Astrocyte of the hippocampus (primary cell): ENCODE measurements at places on chromosomes 1 and 21.

- no peak for DNase-seq
These were observed 20.5 kb upstream of the CAPZB start for GRCh38 chr1:19505693-19506457.

DNA sequence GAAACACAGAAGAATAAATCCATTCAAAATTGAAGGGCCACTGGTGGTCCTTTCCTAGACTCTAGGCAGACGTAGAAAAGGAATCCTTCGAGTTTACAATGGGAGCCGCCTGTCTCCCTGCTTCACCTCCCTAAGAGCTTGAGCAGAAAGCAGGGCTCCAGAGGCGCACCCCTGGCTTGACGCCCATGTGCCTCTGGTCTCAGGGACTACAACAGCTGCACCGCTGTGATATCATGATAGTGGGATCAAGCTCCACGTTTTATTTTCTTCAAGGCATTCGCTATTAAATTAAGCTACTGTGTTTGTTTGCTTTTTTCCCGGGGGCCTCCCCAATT, 403 bp upstream of the C1orf122 start:
- DNase-seq: no peak

DNA sequence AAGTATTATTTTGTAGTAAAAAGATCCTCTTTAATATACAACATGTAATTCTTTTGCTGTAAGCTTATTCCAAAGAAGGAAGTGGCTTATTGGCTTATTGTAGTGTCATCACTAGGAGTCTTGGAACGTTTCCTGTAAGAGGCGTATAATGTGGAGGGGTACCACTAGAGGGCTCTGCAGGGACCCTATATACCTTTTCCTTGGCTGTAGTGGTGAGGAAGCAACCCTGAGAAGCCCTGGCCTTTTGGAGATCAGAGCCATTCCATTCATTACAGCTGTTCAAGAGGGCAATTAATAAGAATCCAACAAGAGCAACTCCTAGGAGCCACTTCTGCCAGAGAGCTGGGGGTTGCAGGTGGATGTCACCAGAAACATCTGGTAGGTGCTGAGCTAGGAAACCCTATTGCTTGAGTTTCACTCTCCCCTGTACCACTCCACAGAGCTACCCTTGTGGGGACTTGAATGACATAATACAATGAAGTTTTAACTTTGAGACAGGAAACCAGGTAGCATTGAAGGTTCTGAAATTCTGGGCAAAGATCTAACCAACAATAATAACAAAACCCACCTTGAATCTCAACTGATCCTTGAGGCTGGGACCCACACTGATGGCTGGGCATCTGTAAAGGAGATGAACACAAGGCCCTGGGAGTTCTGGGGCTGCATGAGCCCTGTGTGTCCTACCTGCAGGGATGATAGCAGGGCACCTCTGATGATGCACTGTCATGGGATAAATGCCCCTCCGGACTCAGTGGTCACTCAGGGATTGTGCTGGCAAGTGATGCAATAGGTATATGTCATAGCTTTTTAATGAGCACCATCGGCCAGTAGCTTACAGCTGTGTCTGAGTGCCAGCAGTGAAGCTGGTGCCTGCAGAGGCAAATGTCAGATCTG, 160.2 kb upstream of the COA6 start:
- DNase-seq: peak; percentile 63

GRCh38 chr1:85581802-85582686, 1.5 kb downstream of the CCN1 start:
- DNase-seq: peak; percentile 81

- DNase-seq: no peak
These were observed 2.9 kb downstream of the GPATCH3 start for GRCh38 chr1:26897351-26897750.

DNA sequence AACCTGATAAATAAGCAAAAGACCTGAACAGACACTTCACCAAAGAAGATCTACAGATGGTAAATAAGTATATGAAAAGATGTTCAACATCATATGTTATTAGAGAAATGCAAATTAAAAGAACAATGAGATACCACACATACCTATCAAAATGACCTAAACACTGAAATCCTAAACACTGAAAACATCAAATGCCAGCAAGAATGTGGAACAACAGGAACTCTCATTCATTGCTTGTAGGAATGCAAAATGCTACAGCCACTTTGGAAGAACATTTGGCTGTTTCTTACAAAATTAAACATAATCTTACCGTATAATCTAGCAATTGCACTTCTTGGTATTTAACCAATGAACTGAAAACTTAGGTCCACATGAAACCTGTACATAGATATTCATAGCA, 14.9 kb upstream of the PIGK start:
- DNase-seq: no peak

DNA sequence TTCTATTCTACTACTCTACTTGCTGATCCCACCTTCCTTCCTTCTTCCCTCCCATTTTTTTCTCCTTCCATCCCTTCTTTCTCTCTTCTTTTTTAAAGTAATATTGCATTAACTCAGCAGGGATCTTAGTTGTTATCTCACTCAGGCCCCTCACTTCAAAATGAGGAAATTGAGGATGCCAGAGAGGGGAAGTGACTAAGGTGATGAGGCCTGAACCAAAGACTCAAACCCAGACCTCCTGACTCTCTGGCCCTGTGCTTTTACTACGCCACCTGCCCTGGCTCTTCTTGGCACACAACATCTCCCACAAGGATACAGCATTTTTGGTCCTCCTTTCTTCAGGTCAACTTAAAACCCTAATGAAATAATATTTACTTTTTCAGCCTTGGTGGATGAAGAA, 151.7 kb upstream of the ZNF648 start:
- DNase-seq: no peak

- no peak for DNase-seq
These were observed 19.0 kb downstream of the CYB5RL start for GRCh38 chr1:54180701-54181360.

DNA sequence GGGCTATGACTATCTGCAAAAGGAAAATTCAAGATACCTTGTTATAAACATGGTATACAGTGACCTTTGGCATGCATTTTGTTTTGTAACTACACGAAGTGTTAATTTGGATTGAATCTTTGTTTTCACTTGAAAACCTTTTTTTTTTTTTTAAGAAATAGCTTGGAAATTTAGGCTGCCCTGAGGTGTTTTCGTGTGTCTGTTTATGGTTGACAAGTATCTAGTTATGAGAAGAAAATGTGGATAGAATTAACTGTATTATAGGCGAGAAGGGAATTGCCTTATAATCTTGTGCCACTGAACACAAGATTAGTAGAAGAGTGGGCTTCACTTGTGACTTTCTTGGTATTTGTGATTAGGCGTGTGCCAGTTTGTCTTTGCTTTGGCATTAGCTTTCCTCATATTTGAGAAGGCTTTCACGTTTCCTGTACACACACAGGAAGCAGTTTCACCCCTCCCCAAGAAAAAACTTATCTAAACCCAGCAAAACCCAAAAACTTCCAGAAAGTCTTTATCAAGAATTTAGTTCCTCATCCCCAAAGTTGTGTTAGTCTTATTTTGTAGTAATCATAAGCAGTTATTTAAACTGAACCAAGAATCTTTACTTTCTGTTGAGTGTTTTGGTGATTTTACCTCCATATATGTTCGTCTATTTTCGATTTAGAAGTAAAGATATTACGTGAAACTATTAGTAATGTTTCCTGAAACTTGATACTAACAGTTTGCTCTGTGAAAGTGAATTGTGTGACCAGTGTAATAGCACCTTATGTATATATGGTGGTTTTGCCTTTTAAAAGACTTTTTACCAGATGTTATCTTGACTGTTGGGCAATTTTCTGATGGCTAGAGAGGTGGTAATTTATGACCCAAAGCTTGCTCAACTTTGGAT, 3.8 kb downstream of the DYRK1A start:
- no peak for DNase-seq

DNA sequence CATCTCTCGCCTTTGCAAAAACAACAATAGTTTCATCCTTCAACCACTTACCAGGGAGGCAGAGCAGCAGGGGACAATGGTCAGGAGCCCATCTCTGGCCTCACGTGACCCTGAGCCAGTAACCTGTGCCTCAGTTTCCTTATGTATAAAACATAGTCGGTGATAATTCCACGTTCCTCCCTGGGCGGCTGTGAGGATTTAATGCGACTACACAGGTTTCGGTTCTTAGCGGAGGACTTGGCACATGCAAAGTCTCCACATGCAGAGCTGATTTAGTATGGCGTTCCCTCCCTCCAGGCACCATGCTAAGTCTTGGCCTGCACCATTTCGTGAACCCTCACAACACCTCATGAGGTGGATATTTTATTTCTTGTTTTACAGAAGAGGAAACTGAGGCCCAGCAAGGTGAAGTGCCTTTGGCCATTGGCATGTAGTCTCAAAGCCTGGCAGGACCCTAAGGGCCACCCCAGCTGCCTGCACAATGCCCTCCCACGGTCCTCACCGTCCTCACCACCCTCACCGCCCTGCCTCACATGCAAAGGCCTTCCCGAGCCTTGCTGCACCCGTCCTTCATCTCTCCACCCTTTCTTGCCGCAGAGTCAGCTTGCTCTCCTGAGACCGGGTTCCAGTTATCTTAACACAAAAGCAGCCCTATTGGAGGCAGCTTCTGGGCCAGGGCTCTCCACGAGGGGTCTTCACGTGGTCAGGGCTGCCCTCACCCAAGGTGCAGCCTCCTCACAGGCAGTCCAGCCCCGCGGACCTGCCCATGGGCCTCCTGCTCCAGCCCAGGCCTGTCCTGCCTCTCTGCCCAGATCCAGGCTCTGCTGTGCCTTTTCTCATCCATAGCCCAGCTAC, 48.9 kb downstream of the SYF2 start:
- no peak for DNase-seq

- no peak for DNase-seq
These were observed 74.7 kb upstream of the NGF start for GRCh38 chr1:115412733-115413132.

- DNase-seq: peak; percentile 86
These were observed 58.6 kb downstream of the DDR2 start for GRCh38 chr1:162690672-162691434.

GRCh38 chr1:9426291-9426711, 113.0 kb upstream of the SLC25A33 start:
- DNase-seq: no peak

- DNase-seq: peak; percentile 82
These were observed 212.2 kb downstream of the LYPLAL1 start for GRCh38 chr1:219385787-219386427.

DNA sequence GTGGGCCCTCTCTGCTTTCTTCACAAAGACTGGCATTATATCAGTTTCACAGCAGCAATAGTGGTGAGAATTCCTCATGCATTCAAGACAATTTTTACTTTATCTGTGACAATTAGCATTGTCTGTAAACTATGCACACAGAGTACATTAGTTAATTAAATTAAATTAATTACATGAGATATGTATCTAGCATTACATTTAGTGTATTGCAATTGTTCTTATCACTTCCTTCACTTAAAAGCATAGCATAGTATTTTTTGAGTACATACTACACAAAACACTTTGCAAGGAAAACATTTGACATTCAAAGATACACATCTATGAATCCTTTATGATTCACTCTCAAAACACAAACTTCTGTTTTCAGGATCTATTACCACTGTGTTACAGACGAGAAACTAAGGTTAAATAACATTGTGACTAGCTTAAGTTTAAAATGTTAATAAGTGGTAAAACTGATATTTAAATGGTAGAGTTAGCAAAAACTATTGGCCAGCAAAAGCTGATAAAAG, 1542.6 kb downstream of the PLA2G4A start:
- no peak for DNase-seq

DNA sequence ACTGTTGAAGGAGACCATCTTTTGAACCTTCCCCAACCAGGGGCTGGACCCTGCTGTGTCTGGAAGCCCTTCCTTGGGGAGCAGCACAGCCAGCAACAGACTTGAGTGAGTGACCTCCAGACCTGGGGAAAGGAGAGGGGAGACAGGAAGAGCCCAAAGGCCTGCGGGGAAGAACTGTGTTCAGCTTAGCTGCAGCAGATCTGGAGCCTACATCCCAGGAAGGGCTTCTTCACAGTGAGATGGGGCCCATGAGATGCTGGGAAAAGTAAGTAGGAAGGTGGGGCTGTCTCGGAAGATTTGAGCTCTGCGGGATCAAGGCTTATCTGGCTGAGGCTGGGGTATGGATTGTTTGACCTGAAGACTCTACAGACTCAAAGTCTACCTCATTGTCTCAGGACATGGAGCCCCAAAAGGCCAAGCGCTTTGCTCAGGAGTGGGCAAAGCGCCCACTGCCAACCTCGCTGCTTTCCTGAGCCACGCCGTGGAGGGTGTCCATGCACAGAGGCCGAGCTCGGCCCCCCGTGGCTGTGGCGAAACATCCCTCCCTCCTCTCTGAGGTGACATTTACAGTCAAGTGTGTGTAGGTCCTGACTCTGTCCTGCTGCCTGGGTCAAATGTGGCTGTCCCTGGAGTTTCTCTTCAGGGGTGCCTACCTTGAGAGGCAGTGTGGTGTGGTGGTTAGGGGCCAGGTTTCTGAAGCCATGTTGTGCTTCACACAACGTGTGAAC, 24.5 kb downstream of the SPOCD1 start:
- DNase-seq: no peak

DNA sequence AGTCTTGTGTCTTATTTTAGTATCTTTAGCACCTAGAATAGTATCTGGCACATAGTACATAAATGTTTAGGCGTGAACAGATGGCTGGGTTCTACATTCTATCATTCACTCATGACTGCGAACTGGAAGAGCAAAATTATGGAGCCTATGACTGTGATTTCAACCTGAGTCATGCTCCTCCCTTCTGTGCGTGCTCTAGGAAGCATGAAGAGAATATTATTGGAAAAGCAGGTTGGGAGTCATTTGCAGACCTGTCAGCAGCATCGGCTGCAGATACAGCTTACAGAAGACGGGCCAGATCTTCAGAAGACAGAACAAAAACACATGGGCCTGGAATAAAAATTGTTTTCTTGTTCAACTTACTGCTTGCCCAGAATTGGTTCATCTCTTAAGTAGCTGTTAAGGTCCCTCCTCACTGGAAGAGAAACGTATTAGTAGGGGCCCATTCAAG, 344.0 kb upstream of the USP24 start:
- DNase-seq: no peak

DNA sequence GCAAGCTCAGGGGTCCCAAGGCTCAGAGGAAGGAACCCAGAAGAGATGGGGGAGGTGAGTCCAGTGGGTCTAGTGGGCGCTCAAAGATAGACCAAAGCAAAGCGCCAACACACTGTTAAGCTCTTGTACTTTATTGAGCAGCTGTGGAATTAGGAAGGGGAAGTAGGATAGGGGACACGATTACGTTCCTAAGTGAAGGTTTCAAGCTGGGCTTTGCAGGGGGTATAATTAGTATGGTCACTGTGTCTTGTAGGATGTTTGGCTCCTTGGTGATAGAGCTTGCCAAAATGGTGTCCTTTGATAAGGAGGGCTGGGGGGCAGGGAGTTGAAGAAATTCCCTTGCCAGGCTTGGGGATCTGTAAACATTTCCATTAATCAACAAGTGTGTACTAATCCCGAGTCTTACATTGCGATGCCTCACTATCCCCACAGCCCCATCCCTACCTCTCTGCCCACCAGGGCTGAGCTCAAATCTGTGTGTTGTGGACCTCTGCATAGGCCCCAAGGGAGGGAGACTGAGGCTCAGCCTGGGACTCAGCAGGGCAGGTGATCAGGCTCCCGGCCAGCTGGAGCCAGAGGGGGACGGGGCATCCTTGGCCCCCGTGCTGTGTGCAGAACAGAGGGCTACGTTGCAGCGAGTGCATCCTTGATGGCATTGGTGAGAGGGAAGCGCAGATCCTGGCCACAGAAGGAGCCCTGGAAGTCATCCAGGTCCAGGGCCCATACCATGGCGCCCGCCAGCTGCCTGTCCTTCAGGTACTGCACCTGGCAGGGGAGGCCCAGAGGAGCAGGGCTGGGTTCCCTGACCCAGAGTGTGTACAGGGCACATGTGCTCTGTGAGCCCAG, 3.4 kb upstream of the MYBPH start:
- DNase-seq: no peak

- no peak for DNase-seq
These were observed 3.5 kb downstream of the PIK3CD start for GRCh38 chr1:9654834-9655723.

GRCh38 chr1:177732178-177732577, 237.7 kb downstream of the SEC16B start:
- no peak for DNase-seq
